ENCODE measurements at places on chromosomes 6 and 20. TPM values are rescaled to one million over a fixed set of nuclear protein-coding genes. Genes with fewer than 3 reads are reported as not detected.

GRCh38 chr20:63746751-63747315 lies 7.3 kb downstream of the SLC2A4RG start:
- no peak for DNase-seq

- DNase-seq, result no peak
Observed at GRCh38 chr6:46773201-46773855, 19.9 kb upstream of the MEP1A start.

DNA sequence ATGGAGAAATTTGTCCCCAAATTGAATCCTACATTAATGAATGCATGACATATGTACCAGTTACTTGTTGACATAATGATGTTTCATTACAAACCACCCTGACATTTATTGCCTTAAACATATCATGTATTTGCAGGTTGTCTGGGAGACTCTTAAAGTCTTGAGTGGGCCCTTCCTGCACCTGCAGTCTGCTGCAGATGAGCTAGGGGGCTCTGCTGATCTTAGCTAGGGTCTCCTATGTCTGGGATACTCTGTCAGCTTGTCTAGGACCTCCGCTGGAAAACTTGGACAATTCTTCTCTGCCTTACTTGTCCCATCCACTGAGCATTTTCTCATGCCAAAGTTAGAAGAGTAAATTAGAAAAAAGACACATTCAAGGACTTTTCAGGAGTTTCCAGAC lies 581.6 kb downstream of the HAO1 start:
- DNase-seq, result no peak

DNA sequence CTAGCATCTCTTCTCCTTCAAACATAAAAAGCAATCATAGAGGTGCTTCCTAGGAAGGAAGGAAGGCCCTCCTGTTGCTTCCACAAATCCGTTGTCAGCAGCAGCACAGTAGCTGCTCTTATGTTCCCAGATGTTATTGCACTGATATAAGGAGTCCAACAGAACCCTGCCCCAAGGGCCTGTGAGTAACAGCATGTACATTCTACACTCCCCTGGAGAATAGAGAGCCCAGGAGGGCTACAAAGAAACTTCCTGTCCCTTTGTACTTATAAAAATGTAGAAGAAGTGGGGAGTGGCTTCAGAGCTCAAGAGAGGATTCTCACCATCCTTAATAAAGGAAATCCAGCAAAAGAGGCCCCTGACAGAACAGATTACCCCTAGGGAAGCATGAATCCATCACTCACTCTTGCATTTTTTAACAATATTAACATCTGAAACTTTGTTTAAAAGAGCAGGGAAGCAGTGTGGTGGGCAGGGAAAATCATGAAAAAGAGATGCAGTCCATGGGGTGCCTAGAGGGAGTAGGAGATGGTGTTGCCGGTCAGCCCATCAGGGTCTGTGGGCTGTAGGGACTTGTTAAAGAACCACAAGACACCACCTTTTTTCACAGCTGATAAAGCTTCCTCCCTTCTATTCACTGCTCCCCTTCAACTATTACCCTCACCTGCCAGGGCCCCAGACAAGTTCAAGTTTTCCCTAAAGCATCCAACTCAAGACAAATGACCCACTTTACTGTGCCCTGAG lies 104.5 kb upstream of the ADGRF1 start:
- peak; percentile 68 for DNase-seq

DNA sequence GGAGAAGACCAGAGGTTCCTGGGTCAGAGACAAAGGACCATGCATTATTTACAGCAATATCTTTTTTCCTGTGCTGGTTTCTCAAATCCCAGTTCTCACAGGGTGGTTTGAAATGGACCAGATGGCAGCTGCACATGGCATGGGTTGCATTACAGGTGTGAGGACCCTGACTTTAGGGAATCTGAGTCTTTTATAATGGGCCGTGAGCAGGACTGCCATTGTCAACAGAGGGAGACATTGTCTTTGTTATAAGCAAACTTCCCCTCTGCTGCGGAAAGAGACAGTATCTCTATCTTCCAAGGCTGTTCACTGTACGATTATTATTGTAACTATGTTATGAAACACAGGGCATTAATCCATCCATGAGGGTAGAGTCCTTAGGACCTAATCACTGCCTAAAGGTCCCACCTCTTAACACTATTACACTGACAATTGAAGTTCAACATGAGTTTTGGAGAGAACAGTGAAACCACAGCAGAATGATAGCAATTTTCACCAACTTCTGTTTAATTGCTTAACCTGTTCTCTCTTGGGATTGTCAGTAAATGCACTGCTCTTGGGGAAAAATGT lies 156.1 kb upstream of the AGPAT4 start:
- DNase-seq, result no peak

GRCh38 chr6:10725044-10725443 lies 2.2 kb downstream of the TMEM14C start:
- DNase-seq, result no peak

GRCh38 chr6:170052991-170053821 lies 237.7 kb downstream of the DLL1 start:
- no peak for DNase-seq

DNA sequence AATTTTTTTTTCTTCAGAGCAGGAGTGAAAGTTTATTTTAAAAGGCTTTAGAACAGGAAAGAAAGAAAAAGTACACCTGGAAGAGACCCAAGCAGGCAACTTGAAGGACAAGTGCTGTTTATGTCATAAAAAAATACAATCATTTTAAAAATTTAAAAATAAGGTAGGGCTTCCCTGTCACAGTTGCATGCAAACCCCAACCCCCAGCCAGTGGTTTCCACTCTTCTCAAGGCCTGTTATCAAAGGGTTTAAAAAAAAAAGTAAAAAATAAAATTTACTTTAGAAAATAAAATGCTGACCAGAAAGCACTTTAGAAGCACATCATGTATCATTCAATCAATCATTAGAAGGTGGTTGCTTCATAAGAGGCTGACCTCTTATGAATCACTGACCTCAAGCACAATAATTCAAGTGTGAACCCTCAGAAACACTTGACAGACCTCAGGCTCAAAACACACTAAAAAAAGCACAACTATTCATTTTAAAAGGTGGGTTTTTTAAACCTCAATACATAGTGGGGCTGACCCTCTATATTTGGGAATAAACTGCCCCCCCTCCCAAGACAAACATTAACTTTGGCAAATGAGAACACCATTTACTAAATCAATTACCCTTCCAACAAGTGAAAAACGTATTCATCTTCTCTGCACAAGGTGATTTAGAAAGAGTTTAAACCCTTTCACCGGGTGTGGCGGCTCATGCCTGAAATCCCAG lies 15.6 kb downstream of the ILRUN start:
- no peak for DNase-seq

DNA sequence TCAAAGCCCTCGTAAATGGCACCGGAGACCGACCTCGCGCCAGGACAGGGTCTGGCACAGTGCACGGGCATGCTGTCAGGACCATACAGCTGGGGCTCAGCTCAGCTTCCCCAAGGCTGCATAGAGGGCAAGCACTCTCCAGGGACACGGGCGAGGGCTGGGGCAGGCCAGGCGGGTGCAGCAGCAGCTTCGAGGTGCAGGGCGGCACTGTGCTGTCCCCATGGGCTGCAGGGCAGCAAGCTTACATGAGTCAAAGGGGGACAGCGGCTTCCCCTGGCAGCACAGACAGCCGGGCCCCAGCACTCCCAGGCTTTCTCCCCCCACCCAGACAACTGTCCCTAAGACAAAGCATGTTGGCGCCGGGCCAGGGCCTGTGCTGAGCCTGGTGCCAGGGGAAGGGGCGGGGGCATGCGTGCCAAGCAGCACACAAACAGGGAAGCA lies 25.7 kb downstream of the PSMG4 start:
- DNase-seq, result no peak

DNA sequence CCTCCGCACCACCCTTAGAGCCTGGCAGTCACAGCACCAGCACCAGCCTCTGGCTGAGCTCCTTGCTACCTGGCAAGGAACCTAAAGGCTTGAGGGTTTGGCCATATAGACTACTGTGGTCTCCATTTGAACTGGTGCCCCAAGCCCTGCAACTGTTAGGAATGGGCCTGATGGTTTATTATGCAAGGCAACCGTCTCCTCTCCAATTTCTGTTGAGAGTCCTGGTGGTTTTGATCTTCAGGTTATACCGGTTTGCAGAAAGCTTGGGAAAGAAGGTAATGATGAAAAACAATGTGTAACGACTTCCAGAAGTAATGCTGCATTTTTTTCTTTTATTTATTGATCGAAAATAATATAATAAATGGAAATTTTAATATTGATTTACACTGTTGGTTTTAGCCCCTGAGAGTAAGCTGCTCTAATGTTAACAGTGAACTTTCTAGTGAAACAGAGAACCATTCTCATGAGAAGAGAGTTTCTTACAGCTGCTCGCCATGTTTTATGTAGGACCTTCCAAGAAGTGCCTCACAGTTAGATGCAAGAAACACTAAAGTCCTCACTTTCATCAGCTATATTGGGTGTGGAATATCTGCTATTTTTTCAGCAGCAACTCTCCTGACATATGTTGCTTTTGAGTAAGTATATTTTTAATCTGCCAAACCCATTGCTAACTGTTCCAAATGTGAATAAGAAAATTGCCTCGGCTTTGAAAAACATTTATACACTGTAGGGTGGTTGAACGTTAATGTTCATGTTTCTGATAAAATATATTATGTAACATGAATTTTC lies 112.8 kb downstream of the ADGRG6 start:
- DNase-seq, result no peak

- peak; percentile 89 for DNase-seq
Observed at GRCh38 chr6:17156112-17156921, 54.5 kb downstream of the STMND1 start.

DNA sequence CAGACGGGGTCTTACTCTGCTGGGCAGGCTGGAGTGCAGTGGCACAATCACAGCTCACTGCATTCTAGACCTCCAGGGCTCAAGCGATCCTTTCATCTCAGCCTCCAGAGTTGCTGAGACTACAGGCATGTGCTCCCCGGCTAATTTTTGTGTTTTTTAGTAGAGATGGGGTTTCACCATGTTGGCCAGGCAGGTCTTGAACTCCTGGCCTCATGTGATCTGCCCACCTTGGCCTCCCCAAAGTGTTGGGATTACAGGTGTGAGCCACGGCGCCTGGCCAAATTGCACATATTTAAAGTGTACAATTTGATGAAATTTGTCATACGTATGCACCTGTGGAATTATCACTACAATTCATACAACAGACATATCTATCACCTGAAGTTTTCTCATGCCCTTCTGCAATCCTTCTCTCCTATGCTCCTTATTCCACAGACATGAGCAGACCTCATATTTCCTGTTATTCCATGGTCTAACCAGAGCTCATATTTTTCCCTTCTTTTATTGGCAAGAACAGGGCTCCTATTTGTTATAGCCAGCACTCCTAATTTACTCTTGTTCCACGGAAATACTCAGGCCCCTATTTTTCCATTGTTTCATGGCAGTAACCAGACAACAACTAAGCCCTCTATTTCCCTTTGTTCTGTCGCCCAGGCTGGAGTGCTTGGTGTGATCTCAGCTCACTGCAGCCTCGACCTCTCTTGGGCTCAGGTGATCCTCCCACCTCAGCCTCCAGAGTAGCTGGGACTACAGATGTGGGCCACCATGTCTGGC lies 2.2 kb upstream of the CSTL1 start:
- no peak for DNase-seq

GRCh38 chr6:75489025-75489424 lies 4.6 kb downstream of the FILIP1 start:
- DNase-seq, result peak; percentile 67

GRCh38 chr6:138577151-138577915 lies 78.0 kb upstream of the NHSL1 start:
- no peak for DNase-seq

- no peak for DNase-seq
Observed at GRCh38 chr6:16252686-16253299, 14.4 kb downstream of the GMPR start.

- DNase-seq, result no peak
Observed at GRCh38 chr6:22550971-22551670, 18.2 kb upstream of the HDGFL1 start.

DNA sequence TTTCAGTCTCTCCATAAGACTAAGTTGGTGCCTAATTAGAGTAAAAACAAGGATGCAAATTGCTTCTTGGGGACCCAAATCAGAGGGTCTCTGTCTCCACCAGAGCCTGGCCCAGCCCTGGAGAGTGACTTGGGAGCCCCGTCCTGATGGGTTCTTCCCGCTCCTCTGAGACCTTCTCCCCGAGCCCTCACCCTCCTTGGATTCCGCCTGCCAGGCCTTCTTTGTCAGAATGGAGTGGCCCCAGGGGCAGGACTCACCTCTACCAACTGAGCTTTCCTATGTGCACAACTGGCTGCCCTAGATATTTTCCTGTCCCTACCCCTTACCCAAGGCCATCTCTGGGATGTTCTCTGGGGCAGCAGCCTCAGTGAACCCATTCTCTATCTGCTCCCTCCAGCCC lies 9.7 kb downstream of the SYNDIG1 start:
- no peak for DNase-seq

DNA sequence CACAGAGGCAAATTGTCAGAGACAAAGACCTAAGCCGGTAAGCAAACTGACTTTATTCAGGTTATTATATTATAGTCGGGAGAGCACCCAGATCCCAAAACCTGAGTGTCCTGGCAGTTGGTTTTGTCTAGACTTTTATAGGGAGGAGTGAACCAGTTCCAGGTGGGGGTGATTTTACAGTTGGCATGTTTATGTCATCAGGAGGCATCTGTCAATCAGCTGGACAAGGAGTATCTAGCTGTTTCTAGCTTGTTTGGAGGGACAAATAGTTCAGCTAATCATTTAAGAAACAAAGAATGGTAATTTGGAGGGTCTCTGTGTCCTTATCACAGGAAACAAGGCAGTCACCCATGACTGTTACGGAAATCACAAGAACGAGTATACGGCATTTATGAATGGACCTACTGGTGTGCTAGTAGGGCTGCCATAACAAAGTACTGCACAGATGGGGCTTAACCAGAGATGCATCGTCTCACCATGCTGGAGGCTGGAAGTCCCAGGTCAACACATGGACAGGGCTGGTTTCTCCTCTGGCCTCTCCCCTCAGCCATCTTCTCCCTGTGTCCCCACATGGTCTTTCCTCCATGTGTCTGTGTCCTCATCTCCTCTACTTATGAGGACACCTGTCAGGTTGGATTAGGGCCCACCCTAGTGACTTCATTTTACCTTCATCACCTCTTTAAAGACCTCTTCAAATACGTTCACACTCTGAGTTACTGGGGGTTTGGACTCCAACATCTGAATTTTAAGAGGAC lies 122.7 kb downstream of the LY86 start:
- no peak for DNase-seq

DNA sequence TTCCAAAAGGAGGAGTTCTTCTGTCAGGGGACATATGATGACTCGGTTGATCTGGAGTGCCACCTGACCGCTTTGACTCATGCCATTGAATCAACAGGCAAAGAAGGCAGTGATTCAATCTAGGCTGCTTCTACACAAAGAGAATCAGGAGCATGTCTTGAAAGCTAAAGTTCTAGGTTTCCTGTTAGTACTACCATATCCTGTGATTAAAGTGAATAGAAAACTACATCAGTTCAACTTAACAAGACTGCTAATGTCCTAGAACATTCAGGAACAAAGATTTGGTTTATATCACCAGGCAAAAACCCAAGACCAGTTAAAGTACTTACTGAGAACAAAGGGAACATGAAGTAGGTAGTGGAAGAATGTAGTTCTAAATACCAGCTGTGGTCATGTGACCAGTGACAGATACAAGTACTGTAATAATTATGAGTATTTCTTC lies 216.8 kb upstream of the SGK1 start:
- DNase-seq, result no peak

GRCh38 chr6:46730921-46731461 lies 4.2 kb downstream of the PLA2G7 start:
- DNase-seq, result no peak

GRCh38 chr20:50311308-50312001 lies 120.8 kb downstream of the CEBPB start:
- no peak for DNase-seq

SLC16A10 gene
- total RNA-seq, result not detected

PRPH2 gene
- total RNA-seq, result 2.6 TPM

APCDD1L gene
- 2.9 TPM for total RNA-seq

SAPCD1 gene
- total RNA-seq, result 1.3 TPM

All from fibroblast of villous mesenchyme (primary cell).